Prostate gland (tissue), 2 donors: ENCODE measurements at places on chromosomes 1 and 21. TPM values are rescaled to one million over a fixed set of nuclear protein-coding genes. Genes with fewer than 3 reads are reported as not detected.

Gene CXADR
- total RNA-seq: 93.0 TPM

Gene CIART
- total RNA-seq: 6.9 TPM

Gene SPRR2A
- total RNA-seq: not detected

Gene PTPN22
- total RNA-seq: 1.1 TPM

Gene KAZN
- 12.7 TPM for total RNA-seq

Gene APH1A
- 122 TPM for total RNA-seq

Gene AIRE
- total RNA-seq: not detected

Gene CLCNKB
- total RNA-seq: 1.0 TPM

Gene TRNP1
- 21.1 TPM for total RNA-seq

Gene VWA5B1
- 0.51 TPM for total RNA-seq

Gene TRPM2
- total RNA-seq: 1.6 TPM

Gene ZNF683
- 4.8 TPM for total RNA-seq

Gene MYOC
- 3.7 TPM for total RNA-seq

Gene LRRC3
- 7.1 TPM for total RNA-seq

Gene GUCA2A
- not detected for total RNA-seq

Gene FMO5
- total RNA-seq: 19.3 TPM

Gene KRTAP19-3
- not detected for total RNA-seq

Gene CHI3L1
- total RNA-seq: 1.4 TPM

Gene ATAD3C
- total RNA-seq: 7.3 TPM

Gene KRTAP15-1
- not detected for total RNA-seq

Gene CENPL
- 5.7 TPM for total RNA-seq

Gene OR2T2
- total RNA-seq: not detected

Gene RNU1-4
- total RNA-seq: under 0.01 TPM

Gene SERTAD4
- total RNA-seq: 10.6 TPM

Gene SHE
- 29.9 TPM for total RNA-seq

Gene LCE1F
- not detected for total RNA-seq

Gene IL23R
- not detected for total RNA-seq

Gene RBP7
- total RNA-seq: 5.9 TPM

Gene LCE2A
- not detected for total RNA-seq

Gene HRNR
- 0.06 TPM for total RNA-seq

Gene CFAP45
- 2.6 TPM for total RNA-seq

Gene PPM1J
- 16.8 TPM for total RNA-seq

Gene CRYAA
- not detected for total RNA-seq

Gene PRAMEF2
- total RNA-seq: not detected

Gene ASAP3
- total RNA-seq: 83.1 TPM

Gene VSIG8
- not detected for total RNA-seq

Gene PTCH2
- 0.32 TPM for total RNA-seq

Gene LHX8
- total RNA-seq: 0.74 TPM

Gene SORT1
- 34.0 TPM for total RNA-seq

Gene TINAGL1
- 103 TPM for total RNA-seq

Gene KIAA0319L
- 109 TPM for total RNA-seq

Gene C1QB
- 106 TPM for total RNA-seq
